ENCODE measurements at places on chromosomes 2 and 18. TPM values are rescaled to one million over a fixed set of nuclear protein-coding genes. Genes with fewer than 3 reads are reported as not detected.

Gene ERMN
- not detected for total RNA-seq

Gene DNAJB2
- 32.4 TPM for total RNA-seq

Gene CD8B
- total RNA-seq = not detected

Gene CHAC2
- total RNA-seq = 12.9 TPM

Gene EGR4
- 0.19 TPM for total RNA-seq

Gene QPCT
- 20.8 TPM for total RNA-seq

Gene DNAH7
- total RNA-seq = 1.2 TPM

Gene LRRTM1
- not detected for total RNA-seq

Gene DGUOK
- 158 TPM for total RNA-seq

Gene CPO
- 0.05 TPM for total RNA-seq

Gene CACNB4
- total RNA-seq = 0.14 TPM

Gene TMEM198
- total RNA-seq = 0.62 TPM

Gene SNED1
- 1.1 TPM for total RNA-seq

Gene TRABD2A
- total RNA-seq = 14.0 TPM

Gene CPLX4
- not detected for total RNA-seq

Gene SPRED2
- 32.1 TPM for total RNA-seq

Gene HDLBP
- total RNA-seq = 266 TPM

Gene CABLES1
- total RNA-seq = 14.0 TPM

Gene TMEM182
- total RNA-seq = 5.6 TPM

Gene DDX1
- 121 TPM for total RNA-seq

Gene ESCO1
- 8.1 TPM for total RNA-seq

Gene CNDP2
- 82.4 TPM for total RNA-seq

Gene SPDYA
- total RNA-seq = 0.26 TPM

Gene STK17B
- 9.5 TPM for total RNA-seq

Gene GPR75
- 1.2 TPM for total RNA-seq

Gene CHRNG
- total RNA-seq = not detected

Gene FAM161A
- total RNA-seq = 8.4 TPM

Gene CNDP1
- not detected for total RNA-seq

Gene RAX
- total RNA-seq = not detected

All from A549 treated with AZD2906 at 1 μM for 4 hours (cell line).